ENCODE measurements at places on chromosomes 7 and 10.

DNA sequence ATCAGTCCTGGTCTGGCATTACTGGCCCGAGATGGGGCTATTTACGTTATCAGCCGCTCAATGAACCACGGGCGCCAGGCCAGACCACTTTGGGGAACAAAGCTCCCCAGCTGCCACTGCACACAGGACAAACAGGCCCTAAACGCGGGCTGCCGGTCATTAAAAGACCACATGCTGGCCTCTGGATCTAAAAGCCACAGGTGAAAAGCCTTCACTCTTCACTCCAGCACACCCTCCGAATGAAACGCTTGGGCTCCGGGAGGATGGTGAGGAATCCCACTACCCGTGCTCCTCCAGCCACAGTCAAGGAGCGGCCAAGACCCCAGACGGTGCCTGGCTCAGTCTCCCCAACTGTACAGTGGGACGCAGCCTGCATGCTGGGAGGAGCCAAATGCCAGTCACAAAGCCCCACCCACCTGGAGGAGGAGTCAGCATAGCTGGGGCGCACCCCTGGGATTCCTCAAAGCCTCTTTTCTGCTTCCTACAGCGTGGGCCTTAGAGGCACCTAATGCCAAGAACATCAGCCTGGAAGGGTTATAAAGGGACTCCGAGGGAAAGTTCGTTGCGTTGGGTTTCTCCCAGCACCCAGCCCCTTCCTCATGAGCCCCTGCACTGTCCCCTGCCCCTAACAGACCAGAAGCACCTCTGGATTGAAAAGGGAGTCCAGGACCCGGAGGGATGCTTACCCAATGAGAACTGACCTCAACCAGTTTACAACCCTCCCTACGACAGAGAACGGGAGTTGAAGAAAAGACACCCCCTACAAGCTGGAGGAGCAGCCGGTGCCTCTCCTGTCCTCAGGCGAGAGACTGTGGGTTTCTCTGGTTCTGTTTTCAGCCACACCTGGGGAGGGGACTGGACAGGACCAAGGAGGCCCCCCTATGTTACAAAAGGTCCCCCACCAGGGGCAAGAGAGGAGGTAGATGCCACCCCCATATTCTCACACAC is 4.7 kb downstream of the PDGFA start:
- peak overlapping the region; percentile 15 for H3K4me3 ChIP-seq
- peaks cover 47% of the 10 kb centered on the region for H3K27me3 ChIP-seq
- peak; percentile 77 for DNase-seq
- H3K36me3 ChIP-seq: no peaks in the 10 kb centered on the region
- peaks cover 31% of the 10 kb centered on the region for H3K4me1 ChIP-seq

- no peaks in the 10 kb centered on the region for H3K36me3 ChIP-seq
- no peak overlapping the region for H3K27ac ChIP-seq
- H3K4me3 ChIP-seq: no peak overlapping the region
- no peaks in the 10 kb centered on the region for H3K27me3 ChIP-seq
- DNase-seq: no peak
These were observed 49.7 kb upstream of the YAE1 start for GRCh38 chr7:39516498-39516897.

DNA sequence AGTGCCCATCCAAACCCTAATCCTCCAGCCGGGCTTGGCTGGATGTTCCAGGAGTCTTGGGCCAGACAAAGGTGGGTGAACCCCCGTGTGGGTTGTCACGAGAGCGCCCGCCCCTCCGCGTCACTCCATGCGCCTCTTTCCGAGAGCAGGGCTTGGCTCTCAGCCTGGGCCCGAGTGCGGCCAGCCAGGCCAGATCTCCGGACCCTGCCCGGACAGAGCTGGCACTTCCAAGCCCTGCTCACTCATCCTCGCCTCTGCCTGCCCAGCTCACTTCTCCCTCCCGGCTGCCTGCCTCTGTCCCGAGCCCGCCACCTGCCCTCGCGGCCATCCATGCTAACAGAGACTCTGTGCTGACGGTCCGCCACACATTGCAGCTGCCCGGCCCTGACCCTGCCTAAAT is 34.6 kb downstream of the AGAP3 start:
- no peak for DNase-seq
- H3K27me3 ChIP-seq: peaks cover 5% of the 10 kb centered on the region
- H3K4me1 ChIP-seq: peaks cover 4% of the 10 kb centered on the region
- no peak overlapping the region for H3K27ac ChIP-seq

- peaks cover 3% of the 10 kb centered on the region for H3K4me1 ChIP-seq
- peak; percentile 56 for DNase-seq
- H3K4me3 ChIP-seq: no peak overlapping the region
- H3K27me3 ChIP-seq: no peaks in the 10 kb centered on the region
- H3K27ac ChIP-seq: no peak overlapping the region
These were observed 22.7 kb downstream of the NYAP1 start for GRCh38 chr7:100506356-100506923.

GRCh38 chr10:7950981-7951847 is 103.3 kb upstream of the GATA3 start:
- H3K36me3 ChIP-seq: no peaks in the 10 kb centered on the region
- H3K27ac ChIP-seq: no peak overlapping the region
- H3K4me1 ChIP-seq: no peaks in the 10 kb centered on the region
- H3K27me3 ChIP-seq: no peaks in the 10 kb centered on the region

DNA sequence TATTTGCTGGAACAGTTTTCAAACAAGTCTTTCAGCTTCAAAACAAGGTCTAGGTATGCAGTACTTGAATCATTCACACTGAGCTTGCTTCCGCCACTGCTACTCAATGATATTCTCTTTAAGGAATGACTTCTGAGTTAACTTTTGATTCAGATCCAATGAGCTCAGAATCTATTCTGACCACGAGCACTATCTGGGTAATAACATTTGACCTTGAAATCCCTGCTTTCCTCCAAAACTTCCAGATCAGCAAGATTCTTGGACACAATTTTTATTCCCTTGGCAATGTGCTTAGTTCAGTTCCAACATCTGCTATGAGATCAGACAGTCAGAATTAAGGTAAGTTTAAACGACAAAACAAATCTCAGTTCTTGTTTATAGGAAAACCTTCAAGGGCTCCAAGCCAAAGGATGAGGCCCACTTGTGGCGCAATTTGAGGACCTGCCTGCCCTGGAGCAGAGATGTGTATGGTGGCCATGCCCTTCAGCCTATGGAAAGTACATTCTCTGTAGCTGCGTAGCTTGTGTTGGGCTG is 87.2 kb downstream of the RNF216 start:
- H3K27me3 ChIP-seq: no peaks in the 10 kb centered on the region
- no peak for DNase-seq
- H3K4me3 ChIP-seq: no peak overlapping the region
- H3K27ac ChIP-seq: no peak overlapping the region
